ENCODE measurements at places on chromosomes 7 and 10.

DNA sequence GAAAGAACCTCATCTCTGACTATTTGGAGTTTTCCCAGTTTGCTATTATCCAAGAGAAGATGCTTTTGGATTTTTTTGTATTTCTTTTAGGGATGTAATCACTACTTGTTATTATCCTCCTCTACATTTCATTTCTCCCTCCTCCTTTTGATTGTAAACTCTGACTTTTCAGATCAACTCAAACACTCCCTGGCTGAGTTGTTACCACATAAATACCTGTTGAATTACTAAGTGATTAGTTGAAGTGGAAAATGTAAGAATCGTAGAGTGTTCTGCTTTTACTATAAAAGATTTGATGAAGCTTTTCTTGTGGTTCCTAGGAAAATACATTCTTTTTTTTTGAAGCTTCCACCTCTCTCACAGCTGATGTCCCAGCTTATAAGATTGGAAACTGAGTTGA is 164.1 kb upstream of the C1GALT1 start:
- no peak for DNase-seq

DNA sequence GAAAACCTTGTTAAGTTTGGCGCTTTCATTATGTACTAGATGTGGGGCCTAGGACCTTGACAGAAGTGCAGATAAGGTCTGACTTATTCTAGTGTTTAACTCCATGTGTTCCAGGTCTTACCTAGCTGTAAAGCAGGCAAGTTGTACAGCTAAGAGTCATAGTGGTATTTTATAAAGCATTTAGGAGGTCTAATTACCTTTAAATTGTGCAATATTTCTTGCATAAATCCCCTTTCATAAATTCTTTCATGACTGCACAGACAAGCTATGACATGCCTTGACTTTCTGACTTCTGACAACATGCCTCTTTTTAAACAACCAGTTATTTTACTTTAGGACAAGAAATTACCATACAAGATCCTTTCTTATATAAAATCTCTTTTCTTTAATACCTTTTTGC is 151.6 kb upstream of the VSTM2A start:
- DNase-seq = no peak

GRCh38 chr10:11076221-11076620 is 58.5 kb downstream of the CELF2 start:
- no peak for DNase-seq

DNA sequence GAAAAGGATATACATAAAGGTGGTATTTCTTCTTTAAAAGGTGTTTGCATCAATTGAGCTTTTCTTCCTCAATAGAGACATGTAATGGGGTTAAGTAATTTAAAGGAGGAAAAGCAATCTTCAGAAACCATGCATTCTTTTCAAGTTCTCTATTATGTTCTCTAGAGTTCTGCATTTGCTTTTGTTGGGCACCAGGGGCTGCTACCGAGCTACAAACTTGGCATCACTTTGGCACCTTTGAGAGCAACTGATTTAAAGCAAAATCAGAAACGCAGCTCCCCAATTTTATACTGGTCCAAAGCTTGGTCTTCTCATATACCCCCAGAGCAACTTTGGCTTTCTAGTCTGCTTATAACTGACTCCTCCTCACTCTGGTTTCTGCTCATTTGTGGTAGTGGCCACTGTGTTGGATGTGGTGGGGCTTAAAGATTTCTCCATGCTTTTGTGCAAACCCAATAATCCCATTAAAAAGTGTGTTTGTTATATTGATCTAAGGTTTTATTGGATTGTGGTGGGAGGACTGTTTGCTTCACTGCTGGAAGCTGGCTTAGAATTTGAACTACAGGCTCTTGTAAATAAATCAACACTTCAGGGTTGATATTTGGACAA is 712.1 kb downstream of the PHTF2 start:
- peak; percentile 65 for DNase-seq

DNA sequence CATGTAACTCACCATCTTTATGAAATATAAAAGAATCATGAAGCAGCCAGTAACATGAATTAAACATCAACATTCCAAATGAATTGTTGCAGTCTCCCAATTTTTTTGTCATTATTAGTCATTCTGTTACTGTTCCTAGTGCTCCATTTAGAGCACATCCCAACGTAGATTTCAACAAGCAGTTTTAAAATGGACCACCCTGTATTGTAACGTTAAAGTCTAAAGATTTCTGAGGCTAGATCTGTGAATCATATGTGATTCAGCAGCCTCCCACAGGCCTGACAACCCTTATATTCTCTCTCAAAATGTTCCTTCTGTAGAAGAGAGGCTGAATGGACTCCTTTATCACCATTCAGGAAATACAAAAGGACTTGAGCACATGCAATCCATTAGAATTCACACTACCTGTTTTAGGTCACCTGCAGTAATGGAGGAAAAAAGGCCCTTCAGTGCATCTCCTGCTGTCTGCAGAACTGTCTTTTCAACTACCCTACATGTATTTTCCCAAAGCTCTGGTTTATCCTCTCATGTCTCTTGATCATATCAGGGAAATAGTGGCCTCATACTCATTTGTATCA is 81.4 kb downstream of the CACNA2D1 start:
- no peak for DNase-seq

DNA sequence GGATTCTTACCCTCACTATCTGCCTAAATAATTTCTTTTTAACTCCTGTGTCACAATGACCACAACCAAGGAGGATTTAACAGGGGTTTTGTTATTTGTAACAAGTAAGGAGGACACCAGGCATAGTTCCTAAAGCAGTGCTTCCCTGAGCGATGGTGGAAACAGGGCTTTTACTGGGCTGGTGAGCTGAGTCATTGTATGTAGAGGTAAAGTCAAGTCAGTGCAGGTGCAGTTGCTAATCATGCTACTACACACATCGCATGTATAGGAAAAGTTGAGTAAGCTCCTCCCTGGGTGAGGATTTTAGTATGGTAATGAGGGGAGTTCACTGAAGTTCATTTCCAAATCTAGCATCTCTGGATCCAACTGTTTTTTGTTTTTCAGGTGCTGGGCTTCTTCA is 22.9 kb upstream of the ABCA13 start:
- no peak for DNase-seq

DNA sequence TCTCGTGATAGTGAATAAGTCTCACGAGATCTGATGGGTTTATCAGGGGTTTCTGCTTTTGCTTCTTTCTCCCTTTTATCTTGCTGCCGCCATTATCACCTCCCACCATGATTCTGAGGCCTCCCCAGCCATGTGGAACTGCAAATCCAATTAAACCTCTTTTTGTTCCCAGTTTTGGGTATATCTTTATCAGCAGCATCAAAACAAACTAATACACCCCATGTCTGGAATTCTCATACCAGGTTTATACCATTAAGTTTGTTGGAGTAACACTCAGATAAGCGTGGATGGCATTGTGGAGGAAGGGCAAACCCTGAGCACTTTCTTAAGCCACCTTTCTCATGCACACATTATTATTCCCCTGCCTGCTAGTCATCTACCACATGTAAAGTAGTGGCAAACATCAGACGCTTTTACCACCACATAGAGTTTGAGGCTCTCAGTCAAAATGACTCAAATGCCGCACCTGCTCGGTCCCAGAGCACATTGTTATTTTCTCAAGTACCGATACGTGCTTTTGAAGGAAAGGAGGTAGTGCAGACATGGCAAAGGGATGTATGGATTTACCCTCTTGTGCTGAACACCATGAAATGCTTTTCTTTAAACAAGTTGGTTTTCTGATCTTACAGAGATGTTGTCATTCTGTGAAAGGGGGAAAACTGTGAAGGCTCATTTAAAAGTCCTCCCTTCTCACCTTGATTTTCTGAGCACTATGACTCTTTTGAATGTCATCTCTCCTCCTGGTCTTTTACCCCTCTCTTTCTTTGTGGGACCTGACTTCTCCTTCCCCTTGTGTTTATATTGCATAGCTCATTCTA is 429.7 kb downstream of the EXOC4 start:
- DNase-seq = no peak

- no peak for DNase-seq
Observed at GRCh38 chr7:48411619-48412018, 240.4 kb downstream of the ABCA13 start.

GRCh38 chr7:86837235-86837634 is 193.5 kb downstream of the GRM3 start:
- no peak for DNase-seq

- no peak for DNase-seq
Observed at GRCh38 chr10:8136736-8137135, 82.2 kb downstream of the GATA3 start.

DNA sequence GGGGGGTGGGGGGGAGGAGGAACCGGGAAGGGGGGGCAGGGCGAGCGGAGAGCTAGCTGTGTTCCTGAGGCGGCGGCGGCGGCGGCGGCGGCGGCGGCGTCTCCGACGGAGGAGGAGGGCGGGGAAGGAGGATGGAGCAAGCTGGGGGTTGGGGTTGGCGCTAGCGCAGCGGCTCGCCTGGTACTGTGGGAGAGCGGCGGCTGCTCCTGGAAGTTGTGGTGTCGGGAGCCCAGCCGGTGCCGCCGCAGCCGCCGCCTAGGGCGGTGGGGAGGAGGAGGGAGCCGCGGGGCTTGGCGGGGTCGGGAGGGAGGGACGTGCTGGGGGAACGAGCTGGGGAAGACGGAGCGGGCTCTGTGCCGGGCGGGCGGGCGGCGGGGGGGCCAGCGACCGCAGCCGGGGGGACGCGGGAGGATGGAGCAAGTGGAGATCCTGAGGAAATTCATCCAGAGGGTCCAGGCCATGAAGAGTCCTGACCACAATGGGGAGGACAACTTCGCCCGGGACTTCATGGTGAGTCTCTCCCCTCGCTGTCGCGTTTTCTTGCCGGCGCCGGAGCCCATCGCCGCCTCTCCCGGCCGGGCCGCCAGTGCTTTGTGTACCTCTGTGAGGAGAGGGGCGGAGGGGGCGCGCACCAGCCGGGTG is at the start of gene PTPN12:
TSS of gene PTPN12 (plus strand) at position 160 of the 642 bp plus-strand sequence. CDS start at position 412, 252 bp downstream.
- DNase-seq = no peak

DNA sequence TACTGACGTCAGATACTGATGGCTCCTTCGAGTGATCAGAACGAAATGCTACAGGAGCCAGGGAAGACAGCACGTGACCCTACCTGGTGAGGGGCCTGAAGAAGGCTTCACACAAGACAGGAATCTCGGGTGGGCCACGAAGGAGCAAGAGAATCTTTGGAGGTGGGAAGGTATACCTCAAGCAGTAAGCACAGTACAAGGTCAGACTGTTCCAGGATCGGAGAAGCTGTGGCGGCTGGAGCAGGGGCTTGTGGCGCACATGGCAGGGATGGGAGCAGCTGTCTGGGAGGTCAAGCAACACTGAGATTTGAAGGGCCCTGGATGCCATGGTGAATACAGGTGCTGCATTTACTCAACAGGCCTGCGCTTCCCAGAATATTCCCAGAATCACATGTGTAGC is 45.4 kb downstream of the C10orf143 start:
- DNase-seq = no peak

- no peak for DNase-seq
Observed at GRCh38 chr7:34762764-34763163, 104.7 kb downstream of the NPSR1 start.

DNA sequence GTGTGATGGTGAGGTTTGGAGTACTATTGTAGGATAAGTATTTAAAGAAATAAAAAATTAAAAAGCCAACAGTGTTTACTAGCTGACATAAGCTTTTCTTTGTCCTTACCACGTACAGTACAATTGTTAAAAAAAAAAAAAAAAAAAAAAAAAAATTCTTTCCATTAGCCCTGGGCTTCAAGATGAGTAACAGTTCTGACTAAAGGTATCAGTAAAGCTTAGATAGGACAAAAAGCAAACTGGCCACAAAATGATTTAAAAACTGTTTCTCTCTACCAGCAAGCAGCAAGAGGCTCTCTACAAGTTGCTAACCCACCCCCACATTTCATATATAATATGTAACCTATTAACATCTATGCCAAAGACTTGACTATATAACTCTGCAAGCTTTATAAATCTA is 17.5 kb downstream of the HYCC1 start:
- no peak for DNase-seq

- DNase-seq = no peak
Observed at GRCh38 chr7:113875224-113875623, 43.6 kb downstream of the PPP1R3A start.

- peak; percentile 60 for DNase-seq
Observed at GRCh38 chr10:110746254-110746826, 102.2 kb downstream of the RBM20 start.

GRCh38 chr7:101593556-101593955 is 35.5 kb downstream of the MYL10 start:
- DNase-seq = no peak

DNA sequence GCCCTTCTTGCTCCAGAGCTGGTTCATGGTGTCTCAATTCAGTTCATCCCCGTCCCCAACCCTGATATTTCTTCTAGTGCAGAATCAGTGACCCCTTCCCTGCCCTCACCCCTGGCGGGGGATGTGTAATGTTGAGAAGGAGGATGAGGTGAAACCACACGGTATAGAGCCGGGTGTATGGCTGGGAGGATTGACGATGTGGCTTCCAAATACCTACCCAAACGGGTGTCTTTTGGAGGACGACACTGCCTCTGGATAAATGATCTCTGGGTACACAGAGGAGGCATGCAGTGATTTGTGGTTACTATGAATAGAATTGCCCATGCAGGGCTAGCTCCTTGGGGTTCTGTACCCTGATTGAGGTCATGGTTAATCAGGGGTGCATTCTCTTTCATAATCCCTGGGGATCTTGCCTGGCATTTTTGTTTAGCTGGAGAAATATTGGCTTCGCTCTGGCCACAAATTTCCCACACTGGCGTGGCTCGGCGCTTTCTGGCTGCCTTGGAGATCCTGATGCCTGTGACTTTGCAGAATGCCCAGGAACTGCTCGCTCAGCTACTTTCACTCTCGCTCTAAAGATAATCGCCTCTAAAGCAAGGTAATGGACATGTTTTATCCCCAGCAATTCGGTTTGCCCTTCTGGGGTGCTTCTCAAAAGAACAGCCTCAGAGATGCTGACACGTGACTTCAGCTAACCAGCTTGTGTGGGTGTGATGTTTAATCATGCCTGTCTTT is 89.2 kb downstream of the RBM20 start:
- no peak for DNase-seq

GRCh38 chr7:40885503-40885902 is 750.7 kb downstream of the SUGCT start:
- DNase-seq = no peak

- DNase-seq = no peak
Observed at GRCh38 chr7:100682228-100682741, 8.7 kb downstream of the GNB2 start.

DNA sequence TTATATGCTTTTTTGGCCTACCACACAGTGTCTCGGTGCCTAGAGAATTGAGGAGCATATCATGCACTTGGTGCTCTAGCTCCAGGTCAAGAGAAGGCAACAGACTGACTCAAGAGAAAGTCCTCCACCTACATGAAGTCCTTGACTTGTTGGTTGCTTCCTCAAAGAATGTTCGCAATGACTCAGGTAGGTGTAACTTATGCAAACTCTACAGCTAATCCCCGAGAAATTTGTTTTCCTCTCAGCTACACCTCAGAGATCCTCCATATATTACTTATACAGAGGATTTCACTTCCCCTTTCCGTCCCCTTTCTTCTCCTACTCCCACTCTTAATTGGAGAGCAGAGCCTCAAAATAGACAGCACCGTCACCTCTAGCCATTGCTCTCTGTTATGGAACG is 1013.1 kb downstream of the KCNMA1 start:
- DNase-seq = no peak

- no peak for DNase-seq
Observed at GRCh38 chr7:28055161-28055544, 125.4 kb downstream of the JAZF1 start.

GRCh38 chr10:112832361-112832878 is 117.6 kb upstream of the TCF7L2 start:
- no peak for DNase-seq
